ENCODE measurements at places on chromosomes 12 and 14.

- DNase-seq, result no peak
Measured at GRCh38 chr12:26576266-26576665, 256.7 kb downstream of the ITPR2 start.

DNA sequence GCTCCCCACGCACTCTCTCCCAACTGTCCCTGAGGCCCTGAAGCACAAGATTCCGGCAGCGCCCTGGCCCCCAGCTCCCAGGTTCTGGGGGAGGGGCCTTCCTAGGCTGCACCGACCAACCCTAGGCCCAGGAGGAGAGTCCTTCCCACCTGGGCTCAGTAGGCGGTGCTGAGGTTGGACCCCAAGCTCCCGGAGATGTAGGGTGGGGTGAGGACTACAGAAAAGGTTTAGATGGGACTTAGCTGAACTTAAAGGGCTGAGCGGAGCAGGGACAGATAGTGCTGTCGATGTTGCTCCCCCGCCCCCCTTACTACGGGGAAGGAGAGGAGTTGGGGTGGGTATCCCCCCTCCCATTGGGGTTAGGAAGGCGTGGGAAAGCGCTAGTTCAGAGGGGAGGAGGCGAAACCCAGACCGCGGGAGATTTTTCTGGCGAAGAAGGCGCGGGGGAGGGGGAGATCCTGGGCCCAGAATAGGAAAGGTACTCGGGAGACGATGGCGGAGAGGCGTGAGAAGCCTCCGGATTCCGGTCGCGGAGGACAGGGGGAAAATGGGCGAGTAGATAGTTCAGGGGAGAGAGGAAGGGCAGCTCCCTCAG lies 4.2 kb upstream of the BAZ2A start:
- DNase-seq, result peak; percentile 85

GRCh38 chr12:122722387-122722786 lies 5.8 kb upstream of the HCAR3 start:
- DNase-seq, result no peak

- DNase-seq, result peak; percentile 1
Measured at GRCh38 chr14:65566820-65567522, 154.4 kb downstream of the FUT8 start.

DNA sequence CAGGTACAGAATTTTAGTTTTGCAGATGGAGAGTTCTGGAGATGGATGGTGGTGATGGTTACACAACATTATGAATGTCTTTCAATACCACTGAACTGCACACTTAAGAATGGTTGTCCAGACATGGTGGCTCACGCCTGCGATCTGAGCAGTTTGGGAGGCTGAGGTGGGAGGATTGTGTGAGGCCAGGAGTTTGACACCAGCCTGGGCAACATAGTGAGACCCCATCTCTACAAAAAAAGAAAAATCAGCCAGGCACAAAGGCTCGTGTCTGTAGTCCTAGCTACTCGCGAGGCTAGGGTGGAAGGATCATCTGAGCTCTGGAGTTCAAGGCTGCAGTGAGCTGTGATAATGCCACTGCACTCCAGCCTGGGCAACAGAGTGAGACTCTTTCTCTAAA lies 8.1 kb upstream of the USP30 start:
- no peak for DNase-seq

DNA sequence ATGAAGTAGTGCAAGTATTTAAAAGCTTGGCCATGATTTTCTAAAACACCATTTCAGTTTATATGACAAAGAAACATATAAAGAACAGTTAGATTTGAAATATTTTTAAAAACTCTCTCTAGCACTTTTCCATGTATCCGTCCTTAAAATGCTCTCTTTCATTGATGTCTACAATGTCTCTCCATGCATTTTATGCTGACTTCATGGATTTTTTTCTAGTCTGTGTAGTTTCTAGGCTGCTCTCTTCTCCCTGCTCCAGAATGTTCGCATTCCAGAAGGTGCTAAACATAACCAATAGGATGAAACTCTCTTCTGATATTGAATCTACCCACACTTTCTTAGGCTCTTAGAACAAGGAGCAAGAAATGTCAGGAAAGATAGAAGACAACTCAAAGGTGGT lies 124.8 kb downstream of the PLCZ1 start:
- no peak for DNase-seq

DNA sequence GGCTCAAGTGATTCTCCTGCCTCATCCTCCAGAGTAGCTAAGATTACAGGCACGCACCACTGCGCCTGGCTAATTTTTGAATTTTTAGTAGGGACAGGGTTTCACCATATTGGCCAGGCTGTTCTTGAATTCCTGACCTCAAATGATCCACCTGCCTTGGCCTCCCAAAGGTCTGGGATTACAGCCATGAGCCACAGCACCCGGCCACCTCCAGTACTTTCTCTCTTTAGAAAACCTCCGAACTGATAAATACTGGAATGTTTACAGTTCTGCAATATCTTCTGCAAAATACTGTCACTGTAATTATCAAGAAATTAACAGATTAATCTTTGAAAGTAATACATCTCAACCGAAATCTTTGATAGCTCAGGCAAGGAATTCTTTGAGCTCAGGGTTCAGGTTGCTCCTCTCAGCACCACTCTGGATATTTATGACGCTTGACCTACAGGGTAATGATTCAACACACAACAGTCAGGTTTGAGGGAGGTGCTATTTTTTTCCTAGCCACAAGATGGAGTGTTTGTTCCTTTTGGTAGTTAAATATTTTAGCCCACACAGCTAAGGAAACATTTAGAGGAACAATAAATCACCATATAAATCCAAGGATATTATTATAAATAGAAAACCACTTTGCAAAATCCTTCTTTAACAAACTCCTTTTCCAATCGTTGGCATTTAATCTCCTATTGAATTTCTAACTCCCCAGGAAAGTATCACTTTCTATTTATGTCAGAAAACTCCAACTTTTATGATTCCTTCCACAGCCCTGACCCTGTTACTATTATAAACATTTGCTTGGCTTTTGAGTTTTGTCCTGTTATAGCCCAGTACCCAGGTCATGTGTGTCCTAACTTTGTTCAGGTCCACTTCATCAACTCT lies 48.6 kb upstream of the GTF2A1 start:
- peak; percentile 84 for DNase-seq

DNA sequence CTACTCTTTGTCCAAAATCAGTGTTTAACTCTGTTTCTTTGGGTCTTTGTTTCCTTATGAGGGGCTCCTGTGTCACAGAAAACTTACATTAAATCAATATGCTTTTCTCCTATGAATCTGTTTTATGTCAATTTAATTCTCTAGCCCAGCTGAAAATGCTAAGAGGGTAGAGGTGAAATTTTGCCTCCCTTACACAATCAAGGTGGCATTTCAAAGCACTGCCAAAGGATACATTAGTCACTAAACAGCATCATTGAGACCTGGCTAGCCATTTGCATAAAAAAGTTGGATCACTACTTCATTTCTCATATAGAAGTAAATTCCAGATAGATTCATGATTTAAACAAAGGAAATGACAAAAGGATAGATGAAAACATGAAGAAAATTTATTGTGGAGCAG lies 12.1 kb downstream of the TCL1B start:
- DNase-seq, result no peak

DNA sequence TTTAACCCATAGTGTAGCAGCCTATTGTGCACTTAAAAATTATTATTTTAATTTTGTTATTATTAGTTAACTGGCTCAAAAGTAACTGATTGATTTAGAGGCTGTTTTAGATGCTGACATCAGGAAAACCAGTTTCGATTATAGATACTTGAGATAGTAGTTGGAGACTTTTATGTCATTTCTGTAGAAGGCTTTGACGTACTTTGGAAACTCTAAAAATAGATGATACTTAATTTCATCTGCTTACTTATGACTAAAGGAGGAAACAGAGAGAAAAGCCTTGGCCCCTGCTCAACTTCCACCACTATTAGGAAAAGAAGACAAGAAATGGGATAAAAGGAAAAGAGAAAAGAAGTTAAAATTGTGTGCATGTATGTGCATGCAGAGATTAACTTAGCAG lies 219.3 kb upstream of the HMGA2 start:
- no peak for DNase-seq

DNA sequence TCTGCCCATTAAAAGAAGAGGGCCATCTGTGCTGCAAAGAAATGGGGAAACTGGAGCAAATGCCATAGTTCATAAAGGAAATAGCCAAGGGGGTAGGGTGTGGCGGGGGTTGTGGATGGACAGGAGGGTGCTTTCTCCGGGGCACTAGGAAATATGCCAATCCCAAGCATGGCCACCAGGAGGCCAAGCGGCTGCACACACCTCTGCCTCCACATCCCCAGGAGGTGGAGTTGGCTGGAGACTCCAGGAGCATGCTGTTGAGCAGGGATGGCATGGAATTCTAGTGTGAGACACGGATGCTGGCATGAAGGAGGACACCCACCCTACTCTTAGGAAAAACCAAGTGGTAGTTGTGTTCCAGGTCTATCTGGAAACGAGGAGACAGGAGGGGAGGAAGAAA lies 25.2 kb downstream of the NID2 start:
- DNase-seq, result peak; percentile 26

- DNase-seq, result no peak
Measured at GRCh38 chr14:30462358-30462757, 96.6 kb upstream of the G2E3 start.

DNA sequence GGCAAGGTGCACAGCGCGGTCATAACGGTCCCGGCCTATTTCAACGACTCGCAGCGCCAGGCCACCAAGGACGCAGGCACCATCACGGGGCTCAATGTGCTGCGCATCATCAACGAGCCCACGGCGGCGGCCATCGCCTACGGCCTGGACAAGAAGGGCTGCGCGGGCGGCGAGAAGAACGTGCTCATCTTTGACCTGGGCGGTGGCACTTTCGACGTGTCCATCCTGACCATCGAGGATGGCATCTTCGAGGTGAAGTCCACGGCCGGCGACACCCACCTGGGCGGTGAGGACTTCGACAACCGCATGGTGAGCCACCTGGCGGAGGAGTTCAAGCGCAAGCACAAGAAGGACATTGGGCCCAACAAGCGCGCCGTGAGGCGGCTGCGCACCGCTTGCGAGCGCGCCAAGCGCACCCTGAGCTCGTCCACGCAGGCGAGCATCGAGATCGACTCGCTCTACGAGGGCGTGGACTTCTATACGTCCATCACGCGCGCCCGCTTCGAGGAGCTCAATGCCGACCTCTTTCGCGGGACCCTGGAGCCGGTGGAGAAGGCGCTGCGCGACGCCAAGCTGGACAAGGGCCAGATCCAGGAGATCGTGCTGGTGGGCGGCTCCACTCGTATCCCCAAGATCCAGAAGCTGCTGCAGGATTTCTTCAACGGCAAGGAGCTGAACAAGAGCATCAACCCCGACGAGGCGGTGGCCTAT lies 875 bp downstream of the HSPA2 start:
- DNase-seq, result no peak

DNA sequence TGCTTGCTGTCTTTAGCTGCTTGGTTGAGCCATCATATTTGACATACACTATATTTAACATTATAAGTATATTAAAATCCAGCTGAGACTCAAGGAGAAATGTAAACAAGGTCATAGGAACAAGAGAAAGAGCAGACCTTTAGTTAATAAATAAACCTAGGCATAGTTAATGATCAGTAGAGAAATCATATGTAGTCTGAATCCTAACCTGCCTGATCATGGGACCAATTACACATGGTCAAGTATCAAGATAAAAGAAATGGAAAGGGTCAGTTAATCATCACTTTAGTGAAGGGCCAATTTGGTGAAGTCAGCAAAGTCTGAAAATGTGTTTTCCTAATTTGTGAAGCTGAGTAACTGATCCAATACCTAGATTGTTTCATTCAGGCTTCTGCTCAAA lies 7.5 kb downstream of the RNF212B start:
- no peak for DNase-seq

DNA sequence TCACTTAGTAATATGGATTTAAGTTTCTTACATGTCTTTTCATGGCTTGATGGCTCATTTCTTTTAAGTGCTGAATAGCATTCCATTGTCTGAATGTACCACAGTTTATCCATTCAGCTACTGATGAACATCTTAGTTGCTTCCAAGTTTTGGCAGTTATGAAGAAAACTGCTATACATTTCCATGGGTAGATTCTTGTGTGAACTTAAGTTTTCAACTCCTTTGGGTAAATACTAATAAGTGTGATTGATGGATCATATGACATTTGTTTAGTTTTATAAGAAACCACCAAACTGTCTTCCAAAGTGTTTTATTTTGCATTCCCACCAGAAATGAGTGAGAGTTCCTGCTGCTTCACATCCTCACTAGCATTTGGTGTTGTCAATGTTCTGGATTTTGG lies 119.2 kb downstream of the NAV3 start:
- no peak for DNase-seq

DNA sequence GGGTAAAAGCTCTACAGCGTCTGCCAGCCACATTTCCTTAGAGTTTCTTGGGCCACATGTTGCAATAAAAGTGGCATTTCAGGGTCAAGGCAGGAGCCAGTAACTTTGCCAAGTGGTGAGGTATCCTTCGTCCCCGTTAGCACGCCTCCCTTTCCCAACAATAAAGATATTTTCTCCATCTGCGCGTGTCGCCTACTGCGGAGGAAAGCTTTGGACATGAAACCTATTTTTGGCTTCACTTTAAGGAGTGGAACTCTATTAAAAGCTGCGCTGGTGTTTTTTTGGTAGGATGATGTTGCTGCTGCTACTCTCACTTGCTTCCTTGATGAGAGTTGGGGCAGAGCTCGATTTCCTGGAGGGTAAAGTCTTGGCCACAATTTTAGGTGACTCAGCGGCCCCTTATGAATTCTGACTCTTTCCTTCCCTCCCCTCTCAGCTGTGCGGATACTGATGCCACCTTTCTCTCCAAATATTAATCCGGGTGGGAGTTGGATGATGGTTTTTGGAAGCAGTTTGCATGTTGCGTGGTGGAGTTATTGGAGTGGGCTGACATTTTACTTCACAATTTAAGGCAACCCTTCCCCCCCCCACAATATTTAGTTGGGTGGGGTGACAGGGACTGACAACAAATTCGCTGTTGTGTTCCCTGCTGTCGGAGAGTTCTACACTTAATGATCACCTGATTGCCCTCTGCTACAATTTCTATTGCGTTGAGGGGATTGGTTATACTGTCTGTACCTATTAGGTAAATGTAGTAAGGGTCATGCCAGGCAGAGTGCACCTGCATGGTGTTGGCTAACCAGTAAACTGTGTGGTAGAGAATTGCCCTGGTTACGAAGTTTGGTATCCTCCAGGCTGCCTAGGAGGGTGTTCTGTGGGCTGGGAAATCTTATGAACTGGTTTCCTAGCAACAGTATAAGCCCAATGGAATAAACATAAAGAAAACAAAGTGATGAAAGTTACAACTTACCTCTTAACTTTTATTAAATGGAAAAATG lies 1.1 kb downstream of the CCDC91 start:
- peak; percentile 34 for DNase-seq

DNA sequence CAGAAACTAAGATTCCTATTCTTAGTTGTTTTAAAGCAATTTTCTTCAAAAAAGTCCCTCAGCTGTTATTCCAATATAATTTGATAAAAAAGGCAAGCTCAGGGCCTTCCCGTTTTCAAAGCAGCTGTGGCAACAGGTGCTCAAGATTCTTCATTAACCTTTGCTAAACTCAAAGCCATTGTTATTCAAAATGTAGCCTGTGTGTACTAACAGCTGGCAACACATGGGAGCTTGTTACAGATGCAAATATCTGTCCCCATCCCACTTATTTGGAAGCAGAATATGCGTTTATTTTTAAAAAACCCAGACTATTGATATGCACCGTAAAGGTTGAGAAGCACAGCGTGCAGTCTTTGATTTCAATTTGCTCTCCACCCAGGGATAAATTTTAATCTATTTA lies 210.4 kb upstream of the SYT10 start:
- DNase-seq, result no peak

Data from RWPE1 (cell line).